ENCODE measurements at places on chromosomes 2 and 18.

- DNase-seq, result no peak
These were observed 208.1 kb downstream of the KLHL29 start for GRCh38 chr2:23592898-23593751.

DNA sequence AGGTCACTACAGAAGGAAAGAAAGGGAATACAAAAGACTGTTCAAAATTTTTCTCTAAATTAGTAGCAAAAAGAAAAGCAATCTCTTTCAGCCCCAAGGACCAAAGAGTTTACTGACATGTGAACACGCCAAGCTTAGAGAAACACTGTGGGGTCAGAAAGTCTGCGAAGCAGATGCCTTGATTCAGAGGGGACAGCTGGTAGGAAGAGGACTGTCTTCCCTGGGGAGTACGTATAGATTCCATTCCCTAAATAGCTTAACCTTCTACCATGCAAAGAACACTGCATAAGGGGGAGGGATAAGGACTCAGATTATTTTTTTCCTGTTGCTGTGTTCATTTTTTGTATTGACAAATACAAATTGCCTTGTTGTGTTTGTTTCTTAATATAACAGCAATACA is 96.1 kb downstream of the IRS1 start:
- no peak for DNase-seq

- no peak for DNase-seq
These were observed 15.0 kb downstream of the INPP4A start for GRCh38 chr2:98459496-98460175.

DNA sequence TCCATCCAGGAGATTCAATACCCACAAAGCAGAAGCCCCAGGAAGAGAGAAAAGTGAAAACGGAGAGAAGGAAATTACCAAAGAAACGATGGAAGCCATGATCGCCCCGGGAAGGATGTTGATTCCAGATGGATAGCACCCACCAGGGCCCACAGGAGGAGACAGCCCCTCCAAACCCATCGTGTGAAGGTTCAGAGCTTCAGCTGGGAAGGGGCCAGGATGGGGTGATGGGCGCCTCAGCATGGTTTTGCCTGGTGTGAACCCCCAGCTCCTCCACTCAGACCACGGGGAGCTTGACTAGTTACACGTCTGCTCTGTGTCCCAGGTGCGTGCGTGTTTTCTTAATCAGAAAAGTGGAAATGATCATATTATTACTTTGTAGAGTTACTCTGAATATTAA is 264.5 kb downstream of the EIPR1 start:
- DNase-seq, result no peak

DNA sequence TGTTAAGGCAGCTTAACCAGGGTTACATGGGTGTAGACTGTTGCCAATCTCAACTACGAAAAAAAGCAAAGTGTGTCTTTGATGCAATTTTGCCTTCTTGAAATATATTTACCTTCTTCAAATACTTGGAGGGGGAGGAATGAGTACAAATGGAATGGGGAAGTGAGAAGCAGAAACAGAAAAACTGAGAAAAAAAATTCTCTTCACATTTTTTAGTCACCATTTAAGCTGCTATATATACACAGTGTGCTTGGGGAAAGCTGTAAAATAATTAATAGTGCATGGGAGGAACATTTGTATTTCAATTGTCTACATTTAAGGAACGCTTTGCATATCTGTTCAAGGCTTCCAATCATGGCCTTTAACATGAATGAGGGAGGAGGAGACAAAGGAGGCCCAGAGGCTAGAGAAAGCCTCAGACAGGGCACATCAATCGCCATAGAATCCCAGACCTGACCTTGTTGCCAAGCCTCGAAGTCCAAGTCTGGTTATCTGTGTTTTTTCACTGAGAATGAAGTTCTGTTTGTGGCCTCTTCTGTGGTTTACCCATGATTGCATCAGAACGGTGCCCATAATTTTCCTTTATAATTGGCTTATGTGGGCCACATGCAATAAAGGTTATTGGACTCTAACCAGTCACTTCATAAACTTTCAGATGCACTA is 158.6 kb downstream of the PIK3C3 start:
- no peak for DNase-seq

GRCh38 chr2:68740400-68740914 is 5.8 kb downstream of the ARHGAP25 start:
- no peak for DNase-seq

DNA sequence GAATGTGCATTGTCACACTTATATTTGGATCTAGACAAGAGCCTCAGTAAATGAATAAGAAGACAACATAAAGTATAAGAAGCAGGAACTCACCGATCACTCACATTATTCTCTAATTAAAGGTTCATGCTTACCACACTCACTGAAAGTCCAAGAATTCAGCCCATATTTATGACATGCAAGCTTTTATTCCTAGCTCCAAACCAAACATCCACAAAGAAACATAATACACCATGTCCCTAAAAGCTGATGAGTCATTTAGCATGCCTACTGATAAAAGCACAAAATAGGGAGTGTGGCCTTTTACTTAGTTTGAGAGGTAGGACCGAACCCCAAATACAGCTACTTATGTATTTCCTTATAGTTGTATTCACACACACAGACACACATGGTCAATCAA is 1094.6 kb upstream of the CDH2 start:
- DNase-seq, result no peak

Measured in NCI-H1930 (cell line).